ENCODE measurements at places on chromosomes 5 and 9. TPM values are rescaled to one million over a fixed set of nuclear protein-coding genes. Genes with fewer than 3 reads are reported as not detected.

SLC36A2 gene
- not detected for total RNA-seq

SLC23A1 gene
- total RNA-seq = not detected

RASGEF1C gene
- 21.1 TPM for total RNA-seq

ANKRD20A1 gene
- not detected for total RNA-seq

OSTF1 gene
- total RNA-seq = 38.4 TPM

SLC1A3 gene
- total RNA-seq = 1.6 TPM

SREK1IP1 gene
- 18.2 TPM for total RNA-seq

NEUROG1 gene
- total RNA-seq = 222 TPM

PAX5 gene
- 24.3 TPM for total RNA-seq

TLX3 gene
- 161 TPM for total RNA-seq

- no peak for DNase-seq
Measured at GRCh38 chr5:15690611-15691010, 190.6 kb downstream of the FBXL7 start.

- no peak for DNase-seq
Measured at GRCh38 chr5:180807654-180808414, 5.2 kb upstream of the MGAT1 start.

- DNase-seq = no peak
Measured at GRCh38 chr9:91127653-91128052, 234.1 kb downstream of the AUH start.

- no peak for DNase-seq
Measured at GRCh38 chr5:151007430-151008209, 12.8 kb upstream of the GPX3 start.

DNA sequence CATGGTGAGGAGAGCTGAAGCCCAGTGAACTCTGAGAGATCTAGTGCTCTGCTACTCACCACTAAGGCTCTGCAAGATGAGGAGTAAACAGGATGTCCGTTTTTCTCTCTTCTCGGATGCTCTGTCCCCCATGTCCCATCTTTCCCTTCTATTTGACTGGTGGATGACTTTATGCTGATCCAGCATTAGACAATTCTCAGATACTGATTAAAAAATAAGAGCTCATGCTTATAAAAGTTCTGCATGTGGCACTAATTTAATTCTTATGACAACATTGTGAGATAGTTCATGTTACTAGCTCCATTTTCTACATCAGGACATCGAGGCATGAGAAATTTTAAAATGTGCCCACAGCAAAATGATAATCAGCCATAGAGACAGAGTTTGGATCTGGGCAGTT is 77.0 kb downstream of the HMHB1 start:
- DNase-seq = no peak

DNA sequence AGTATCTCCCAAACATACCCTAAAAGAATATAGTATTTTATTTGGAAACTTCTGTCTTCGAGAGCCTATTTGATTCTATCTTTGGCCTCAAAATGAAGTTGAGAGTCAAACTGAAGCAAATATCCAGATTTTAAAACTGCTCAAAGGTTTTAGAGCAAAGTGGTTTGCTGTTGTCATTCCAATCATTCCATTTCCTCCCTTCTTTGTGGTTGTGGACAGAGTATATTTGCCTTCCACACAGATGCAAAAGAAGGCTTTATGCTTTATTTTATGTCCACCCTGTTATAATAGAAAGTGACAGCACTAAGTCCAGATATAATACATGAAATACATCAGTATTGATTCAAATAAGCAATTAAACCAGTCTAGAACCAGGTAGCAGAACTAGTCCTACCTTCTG is 12.4 kb downstream of the GZMK start:
- no peak for DNase-seq

DNA sequence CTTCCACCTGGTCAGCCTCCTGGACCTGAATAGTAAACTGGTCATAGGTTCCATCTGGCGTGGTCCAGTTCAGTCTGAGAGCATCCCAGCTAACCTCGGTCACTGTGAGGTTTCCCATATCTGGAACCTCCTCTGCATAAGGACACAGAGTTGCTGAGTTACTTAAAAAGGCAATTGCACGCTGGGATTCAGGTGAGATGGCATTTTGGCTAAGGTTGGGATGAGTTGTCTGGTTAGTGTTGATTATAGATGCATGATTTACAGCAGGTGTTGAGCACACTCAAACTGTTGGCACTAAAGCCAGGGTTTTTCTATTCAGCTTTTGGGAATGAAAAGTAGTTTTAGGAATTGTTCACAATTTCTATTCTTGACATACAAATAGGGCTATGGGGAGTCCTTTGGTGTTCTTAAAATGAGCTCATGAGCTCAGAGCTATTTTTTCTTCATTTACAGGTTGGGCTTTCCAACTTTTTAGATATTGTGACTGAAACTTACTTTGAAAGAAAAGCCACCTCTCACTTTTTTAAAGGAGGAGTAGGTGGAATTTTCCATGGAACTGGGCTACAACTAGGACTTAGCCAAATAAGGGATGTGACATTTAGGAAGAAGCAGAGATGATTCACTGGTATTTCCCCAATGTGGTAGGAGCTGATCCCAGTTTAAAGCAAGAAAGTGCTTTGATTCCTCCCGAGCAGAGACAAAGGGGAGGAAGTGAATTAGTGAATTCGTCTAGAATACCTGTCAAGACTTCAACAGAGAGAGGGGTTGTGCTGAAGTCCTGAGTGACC is 54.7 kb downstream of the TNC start:
- DNase-seq = no peak

DNA sequence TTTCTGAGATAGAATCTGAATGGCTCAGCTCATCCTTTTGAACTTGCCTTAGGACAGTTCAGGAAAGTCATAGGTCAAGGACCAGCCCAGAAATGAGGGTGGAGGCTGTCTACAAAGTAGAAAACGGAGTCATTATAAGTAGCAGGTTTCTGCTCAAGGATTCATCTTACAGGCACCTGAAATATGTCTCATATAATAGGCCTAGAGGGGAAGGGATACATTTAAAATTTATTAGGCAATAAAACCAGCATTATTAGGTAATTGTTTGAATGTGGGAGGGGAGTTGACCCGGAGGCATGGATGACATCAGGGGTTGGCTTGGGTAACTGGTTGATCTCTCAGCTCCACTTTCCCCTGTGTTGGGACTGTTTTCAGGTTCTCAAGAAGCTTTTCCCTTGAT is 11.9 kb upstream of the GALNT10 start:
- no peak for DNase-seq

- no peak for DNase-seq
Measured at GRCh38 chr9:27365707-27366376, 68.9 kb upstream of the EQTN start.

DNA sequence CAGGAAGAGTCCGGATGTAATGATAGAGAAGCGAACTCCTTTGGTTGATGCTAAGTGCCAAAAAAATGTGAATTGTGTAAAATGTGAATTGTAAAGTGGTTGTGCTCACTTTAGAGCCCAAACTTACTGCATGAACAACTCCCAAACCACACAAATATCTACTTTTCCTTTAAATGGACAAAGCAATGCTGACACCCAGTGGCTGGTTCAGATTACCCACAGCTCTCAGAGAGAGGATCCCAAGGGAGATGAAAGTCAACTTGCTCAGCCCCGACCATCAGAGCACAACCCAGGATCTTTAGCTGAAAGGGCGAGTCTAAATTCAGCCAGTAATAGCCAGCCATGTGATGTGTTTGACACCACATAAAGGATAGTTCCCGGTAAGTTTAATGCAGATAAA is 133.7 kb downstream of the NMUR2 start:
- no peak for DNase-seq

- DNase-seq = no peak
Measured at GRCh38 chr9:127835991-127836516, 18.4 kb downstream of the ENG start.

DNA sequence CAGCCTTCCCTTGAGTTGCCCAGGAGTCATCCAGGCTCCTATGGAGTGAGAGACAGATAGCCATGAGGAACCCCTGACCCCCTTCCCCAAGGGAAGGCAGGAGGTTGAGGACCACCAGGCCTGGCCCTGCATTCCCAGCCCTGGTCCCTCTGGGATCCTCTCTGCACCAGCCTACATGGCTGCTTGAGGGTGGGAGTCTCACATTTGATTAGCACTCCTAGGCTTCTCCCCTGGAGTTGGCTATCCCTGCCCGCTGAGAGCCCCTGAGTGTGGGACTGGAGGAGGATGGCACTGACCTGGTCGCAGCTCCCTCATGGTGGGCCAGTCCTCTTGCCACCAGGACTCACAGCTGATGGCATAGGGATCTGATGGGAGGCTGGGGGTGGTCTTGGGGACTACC is 46.7 kb downstream of the SAR1B start:
- DNase-seq = no peak

DNA sequence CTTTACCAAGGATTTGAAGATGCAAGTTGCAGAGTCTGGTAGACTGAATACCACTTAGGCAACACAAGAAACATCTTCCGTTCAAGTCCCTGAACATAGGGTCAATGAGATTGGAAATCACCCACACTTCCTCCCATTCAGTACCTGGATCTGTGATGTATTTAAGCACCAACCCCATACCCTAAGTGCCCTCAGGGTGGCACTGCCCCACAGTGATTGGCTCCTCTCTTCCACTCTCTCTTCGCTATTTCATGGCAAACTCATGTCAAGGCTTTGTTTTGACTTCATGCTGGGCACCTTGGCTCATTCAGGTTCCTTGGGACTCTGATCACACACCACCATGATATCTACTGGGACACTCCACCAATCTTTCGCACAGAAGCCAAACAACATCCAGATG is 53.7 kb downstream of the GGTA1 start:
- no peak for DNase-seq

- no peak for DNase-seq
Measured at GRCh38 chr9:13322828-13323550, 43.5 kb upstream of the MPDZ start.

GRCh38 chr5:112958093-112959088 is 18.2 kb upstream of the DCP2 start:
- no peak for DNase-seq

- DNase-seq = no peak
Measured at GRCh38 chr9:99515093-99515492, 293.0 kb downstream of the SEC61B start.

DNA sequence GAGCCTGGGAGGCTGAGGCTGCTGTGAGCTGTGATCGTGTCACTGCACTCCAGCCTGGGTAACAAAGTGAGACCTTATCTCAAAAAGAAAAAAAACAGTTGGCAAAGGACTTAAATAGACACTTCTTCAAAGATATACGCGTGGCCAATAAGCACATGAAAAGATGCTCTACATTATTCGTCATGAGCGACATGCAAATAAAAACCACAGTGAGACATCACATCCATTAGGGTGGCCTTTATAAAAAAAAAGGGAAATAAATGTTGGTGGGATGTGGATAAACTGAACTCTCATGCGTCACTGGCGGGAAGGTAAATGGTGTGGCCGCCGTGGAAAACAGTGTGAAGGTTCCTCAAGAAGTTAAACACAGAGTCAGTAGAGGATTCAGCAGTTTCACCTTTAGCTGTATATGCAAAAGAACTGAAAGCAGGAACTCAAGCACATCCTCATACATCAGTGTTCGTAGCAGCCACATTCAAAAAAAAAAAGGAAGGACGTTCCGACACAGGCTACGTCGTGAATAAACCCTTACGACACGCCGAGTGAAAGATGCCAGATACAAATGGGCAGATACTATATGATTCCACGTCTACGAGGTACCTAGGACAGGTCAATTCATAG is 24.5 kb upstream of the NRARP start:
- no peak for DNase-seq

GRCh38 chr9:91033797-91034196 is 232.2 kb downstream of the SYK start:
- no peak for DNase-seq

DNA sequence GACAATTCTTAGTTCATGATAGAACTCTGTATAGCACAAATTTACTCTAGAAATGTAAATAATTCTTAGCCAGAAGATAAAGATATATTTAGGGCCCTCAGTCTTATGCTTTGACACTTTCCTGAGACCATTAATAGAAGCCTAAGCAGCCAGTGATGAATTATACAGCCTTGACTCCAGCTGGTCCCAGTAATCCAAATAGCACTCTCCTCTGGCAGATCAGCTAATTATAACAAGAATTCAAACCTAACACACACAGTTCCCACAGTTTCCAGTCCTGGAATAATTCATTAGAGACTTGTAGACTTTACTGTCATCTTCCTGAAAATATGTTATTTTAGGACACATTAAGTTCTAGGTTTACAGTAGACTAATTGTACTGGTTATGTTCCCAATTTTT is 50.4 kb downstream of the SHOC1 start:
- no peak for DNase-seq

GRCh38 chr5:67774786-67775185 is 440.8 kb upstream of the PIK3R1 start:
- DNase-seq = no peak

GRCh38 chr9:35172878-35173277 is 11.1 kb downstream of the UNC13B start:
- no peak for DNase-seq

GRCh38 chr5:59756373-59757035 is 137.0 kb downstream of the PDE4D start:
- no peak for DNase-seq

GRCh38 chr5:79242242-79243039 is 6.5 kb downstream of the JMY start:
- DNase-seq = no peak

GRCh38 chr5:73395256-73395655 is 53.3 kb downstream of the FOXD1 start:
- DNase-seq = no peak

DNA sequence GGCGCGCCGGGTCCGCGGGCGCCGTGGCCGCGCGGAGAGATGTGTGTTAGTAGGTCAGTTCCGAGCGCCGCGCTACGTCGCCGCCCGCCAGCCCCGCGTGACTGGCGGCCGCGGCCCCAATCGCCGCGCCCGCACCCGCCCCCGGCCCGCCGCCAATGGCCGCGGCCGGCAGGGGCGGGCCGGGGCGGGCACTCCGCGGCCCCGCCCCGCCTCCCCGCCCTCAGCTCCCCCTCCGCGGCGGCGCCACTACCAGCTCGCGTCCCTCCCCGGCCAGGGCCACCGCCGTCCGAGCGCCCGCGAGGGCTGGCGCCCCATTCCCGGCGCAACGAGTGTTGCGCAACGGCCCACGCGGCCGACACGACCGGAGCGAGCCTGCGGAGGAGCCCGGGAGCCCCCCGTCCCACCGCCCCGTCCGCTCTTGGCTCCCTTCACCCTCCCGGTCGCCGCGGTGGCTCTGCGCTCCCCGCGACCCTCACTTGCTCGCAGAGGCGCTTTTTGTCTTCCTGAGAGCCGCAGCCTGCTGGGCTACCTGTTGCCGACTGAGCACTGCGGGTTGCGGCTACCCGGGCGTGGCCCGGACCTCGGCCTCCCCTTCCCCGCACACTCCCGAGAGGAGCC is at the start of gene NFIL3:
Gene NFIL3 (minus strand): TSS at position 48 of the 618 bp plus-strand sequence. CDS start 13,098 bp downstream, outside the sequence.
- peak; percentile 85 for DNase-seq

GRCh38 chr5:88045165-88045564 is 223.5 kb downstream of the TMEM161B start:
- no peak for DNase-seq

GRCh38 chr5:14669975-14670374 is 5.5 kb downstream of the OTULIN start:
- DNase-seq = no peak

- no peak for DNase-seq
Measured at GRCh38 chr5:9623661-9624060, 6.5 kb downstream of the TAS2R1 start.

DNA sequence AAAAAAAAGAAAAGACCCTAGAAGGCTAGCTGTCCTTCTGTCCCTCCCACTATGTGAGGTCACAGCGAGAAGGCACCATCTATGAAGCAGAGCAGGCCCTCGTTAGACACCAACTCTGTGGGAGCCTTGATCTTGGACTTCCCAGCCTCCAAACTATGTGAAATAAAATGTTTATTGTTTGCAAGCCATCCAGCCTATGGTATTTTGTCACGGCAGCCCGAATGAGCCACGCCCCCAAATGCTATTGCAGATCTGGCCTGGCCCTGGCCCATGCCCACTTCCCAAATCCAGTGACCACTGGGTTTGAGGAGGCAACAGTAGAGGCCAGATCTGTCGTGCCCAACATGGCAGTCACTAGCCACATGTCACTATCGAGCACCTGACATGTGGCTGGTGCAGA is 10.8 kb downstream of the STK10 start:
- DNase-seq = no peak
